ENCODE measurements at places on chromosomes 11 and 22.

DNA sequence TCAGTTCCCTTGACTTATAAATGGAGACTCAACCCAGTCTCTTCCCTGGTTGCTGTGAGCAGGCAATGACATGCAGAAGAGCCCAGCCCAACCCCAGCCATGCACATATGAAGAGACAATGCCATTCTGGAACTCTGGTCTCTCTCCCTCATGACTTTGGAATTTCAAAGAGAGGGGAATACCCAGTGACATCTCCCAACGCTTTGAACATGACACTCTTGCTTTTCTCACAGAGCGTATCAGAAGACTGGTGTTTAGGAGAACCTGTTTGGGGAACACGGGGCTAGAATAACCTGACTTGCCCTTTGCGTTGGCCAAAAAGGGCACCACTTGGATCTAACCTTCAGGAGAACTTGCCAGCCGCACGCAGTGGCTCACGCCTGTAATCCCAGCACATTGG lies 12.9 kb downstream of the RANGAP1 start:
- no peak for DNase-seq

DNA sequence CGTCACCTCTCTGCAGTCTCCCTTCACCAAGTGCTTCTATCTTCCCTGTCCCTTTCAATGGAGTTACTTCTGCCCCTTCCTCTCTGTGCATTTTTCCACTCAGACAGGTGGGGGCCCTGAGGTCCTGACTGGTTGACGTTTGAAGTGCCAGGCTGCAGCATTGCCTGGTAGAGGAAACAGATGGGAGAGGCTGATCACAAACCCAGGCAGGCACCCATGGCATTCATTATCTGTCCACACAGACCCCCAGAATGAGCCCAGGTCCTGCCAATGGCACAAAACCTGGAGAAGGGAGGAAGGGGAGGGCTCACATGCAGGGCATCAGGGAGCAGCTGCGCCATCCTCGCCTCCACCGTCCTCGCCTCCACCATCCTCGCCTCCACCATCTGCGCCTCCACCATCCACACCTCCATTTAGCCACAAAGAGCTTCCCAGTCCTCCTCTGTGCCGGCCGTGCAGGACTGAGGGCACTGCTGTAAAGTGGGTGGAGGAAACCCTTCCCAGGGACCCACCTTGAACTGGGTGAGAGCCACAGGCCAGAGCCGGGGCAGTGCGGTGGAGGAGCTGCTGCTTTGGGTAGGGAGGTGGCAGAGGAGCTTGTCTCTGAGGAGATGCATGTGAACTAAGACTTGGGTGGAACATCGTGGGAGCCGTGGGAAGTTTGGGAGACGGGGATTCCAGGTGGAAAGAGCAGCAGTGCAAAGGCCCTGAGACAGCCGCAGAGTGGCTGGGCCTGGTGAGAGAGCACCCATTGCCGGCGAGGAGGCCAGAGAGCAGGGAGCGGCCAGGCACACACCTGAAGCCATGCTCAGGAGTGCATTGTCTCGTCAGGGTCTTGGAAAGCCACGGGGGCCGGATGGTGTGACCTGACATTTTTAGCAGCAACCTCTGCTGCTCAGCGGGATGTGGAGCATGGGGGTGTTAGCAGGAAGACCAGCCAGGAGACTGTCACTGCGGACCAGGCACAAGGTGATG lies 145.1 kb downstream of the TBC1D22A start:
- no peak for DNase-seq

DNA sequence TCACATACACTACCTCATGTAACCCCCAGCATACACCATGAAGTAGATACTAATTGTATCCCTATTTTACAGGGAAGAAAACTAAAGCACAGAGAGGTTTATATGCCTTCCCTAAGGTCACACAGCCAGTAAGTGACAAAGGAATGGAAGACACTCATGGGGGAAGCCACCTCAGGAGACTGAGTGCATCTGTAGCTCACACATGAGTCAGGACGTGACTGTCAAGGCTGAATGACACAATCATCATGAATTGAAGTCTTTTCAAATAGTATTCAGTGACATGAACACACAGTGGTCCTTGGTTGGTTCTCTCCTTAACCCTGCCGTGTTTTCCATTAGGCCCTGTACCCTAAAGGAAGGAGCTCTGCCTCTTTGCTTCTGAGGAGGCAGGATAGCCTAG lies 463.0 kb downstream of the NTM start:
- DNase-seq = no peak

DNA sequence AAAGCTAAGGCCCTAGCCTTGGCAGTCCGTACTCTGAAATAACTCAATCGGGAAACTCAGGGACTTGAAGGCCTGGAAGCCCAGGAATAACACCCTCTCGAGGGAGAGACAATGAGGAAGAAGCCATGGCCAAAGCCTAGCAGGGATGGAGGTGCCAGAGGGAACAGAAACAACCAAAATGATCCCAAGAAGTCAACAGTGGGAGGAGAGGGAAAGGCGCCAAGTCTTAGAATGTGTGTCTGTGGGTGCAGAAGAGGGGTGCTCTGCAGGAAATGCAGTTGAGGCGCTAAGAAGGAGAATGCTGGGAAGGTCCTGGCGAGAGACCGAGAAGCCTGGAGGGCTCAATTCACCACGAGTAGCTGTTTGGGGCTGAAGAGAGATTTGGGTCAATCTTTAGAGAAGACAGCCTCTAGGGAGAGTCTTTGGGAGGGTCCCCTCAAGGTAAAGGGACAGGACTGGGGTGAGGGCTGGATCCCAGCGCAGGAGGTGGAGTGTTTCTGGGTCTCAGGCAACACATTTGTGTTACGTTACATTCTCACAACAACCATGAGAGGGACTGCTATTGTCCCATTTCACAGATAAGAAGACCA lies 760 bp upstream of the MAPK8IP1 start:
- no peak for DNase-seq

DNA sequence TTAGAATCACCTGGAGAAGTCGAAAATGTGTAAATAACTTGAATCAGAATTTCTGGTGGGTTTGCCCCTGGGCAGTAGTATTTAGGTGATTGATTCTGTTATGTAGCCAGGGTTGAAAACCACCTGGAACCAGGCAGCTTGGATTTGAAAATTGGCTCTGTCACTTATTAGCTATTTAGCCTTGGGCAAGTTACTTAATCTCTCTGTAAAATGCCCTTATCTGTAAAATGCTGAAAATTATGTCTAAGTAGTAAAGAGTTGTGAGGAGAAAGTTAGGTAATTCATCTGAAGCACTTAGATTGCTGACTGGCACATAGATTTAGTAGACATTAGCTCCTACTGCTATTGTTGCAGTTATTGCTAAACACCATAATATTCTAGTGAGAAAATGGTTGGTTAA lies 49.3 kb downstream of the PPME1 start:
- no peak for DNase-seq

DNA sequence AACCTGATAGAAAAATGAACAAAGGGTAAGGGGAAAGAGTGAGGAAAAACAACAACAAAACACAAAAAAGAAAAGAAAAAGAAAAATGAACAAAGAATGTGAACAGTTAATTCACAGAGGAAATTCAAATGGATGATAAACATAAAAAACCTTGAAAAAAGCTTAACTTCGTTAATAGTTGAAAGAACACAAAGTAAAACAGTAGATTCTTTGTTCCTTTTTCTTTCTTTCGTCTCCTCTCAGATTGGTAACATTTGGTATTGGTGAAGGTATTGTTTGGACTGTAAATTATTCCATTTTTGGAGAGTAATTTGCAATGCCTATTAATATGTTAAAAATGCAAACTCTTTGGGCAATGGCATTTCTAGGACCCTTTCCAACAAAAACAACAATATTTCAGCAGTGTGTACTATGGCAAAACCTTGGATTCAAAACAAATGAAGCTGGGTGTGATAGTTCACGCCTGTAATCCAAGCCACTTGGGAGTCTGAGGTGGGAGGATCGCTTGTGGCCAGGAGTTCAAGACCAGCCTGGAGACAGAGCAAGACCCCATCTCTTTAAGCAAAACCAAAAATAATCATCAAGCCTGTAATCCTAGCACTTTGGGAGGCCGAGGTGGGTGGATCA lies 3.3 kb upstream of the BACE1 start:
- DNase-seq = no peak

DNA sequence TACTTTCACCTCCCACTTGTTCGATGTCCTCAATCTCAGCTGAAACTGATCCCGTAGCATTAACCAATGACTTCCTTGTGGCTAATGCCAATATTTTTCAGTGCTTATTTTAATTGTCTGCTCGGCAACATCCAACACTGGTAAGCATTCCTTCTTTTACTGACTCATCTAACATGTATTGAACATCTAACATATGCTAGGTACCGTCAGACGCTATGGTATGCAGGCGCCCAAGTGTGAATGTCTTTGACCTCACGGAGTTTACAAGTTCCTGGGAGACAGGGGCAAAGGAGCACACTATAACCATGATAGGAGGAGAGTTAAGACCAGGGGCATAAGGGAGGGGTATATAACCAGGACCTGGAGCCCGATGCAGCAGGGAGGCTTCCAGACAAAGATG lies 1.7 kb downstream of the BRMS1 start:
- DNase-seq = no peak

- no peak for DNase-seq
Measured at GRCh38 chr11:1476940-1477736, 9.4 kb downstream of the MOB2 start.

DNA sequence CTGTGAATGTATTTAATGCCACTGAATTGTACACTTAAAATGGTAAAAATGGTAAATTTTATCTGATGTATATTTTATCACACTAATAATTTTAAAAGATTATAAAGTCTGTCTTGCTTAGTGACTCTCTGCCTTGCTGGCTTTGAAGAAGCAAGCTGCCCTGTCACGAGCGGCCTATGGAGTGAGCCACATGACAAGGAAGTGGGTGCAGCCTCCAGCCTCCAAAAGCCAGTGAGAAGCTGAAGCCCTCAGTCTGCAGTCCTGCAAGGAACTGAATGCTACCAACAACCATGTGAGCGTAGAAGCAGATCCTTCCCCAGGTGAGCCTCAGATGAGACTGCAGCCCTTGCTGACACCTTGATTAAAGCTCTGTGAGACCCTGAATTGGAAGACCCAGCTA lies 20.0 kb downstream of the C11orf24 start:
- no peak for DNase-seq

- no peak for DNase-seq
Measured at GRCh38 chr11:116960930-116961329, 123.5 kb upstream of the APOA1 start.

DNA sequence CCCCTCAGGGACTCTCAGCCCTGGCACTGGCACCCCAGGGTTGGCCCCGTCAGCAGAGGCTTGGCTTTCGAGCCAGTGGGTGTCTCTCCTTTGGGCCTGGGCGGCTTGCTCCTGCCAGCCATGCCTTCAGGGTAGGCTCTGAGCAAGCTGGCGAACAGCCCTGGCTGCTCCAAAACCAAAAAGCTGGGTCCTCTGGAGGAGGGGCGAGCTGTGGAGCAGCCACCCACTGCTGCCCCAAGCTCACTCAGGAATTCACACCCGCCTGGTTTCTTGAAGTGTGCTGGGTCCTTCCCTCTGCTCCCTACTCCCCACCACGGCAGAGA lies 6.2 kb downstream of the YDJC start:
- no peak for DNase-seq

- DNase-seq = no peak
Measured at GRCh38 chr11:119982517-119983239, 155.2 kb downstream of the TRIM29 start.

DNA sequence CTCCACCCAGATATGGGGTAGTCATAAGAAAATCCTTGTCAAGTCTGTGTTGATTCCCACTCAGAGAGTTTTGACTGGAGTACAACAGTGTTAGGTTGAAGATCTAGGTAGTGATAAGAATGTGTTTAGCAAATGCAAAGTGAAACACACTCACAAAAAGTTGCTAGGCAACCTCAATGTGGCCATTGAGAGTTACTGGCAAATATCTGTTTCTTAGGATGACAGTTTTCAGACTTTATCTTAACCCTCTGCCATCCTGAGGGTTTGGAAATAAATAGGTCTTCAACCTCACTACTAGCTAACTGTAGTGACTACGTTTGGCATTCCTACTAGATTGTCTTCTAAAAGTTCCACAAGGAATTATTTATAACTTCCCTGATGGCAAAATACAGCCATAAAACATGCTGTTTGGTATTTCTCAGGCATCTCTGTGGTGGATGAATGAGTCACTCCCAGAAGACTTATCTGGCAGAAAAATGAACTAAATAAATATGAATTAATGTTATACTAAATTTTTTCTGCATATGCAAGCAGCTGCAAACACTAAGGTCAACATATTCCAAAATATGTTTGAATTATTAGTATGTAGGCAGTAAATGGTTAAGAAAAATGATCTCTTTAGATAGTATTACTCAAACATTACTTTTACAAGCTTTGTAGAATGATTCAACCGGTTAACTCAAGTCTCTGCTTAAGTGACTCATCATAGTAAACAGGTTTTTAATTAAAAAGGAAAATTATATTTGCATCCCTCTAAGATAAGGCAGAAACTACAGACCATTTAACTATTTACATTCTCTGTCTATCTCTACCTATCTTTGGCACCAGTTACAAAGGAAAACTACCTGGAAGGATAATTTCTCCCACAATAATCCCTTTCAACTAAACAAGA lies 17.1 kb upstream of the SYTL2 start:
- DNase-seq = no peak

Measured in mesothelial cell of epicardium (in vitro differentiated cells).